ENCODE measurements at places on chromosomes 2 and 18. TPM values are rescaled to one million over a fixed set of nuclear protein-coding genes. Genes with fewer than 3 reads are reported as not detected.

The SERPINB2 gene
- total RNA-seq: 0.33 TPM

The CMPK2 gene
- total RNA-seq: 9.3 TPM

DNA sequence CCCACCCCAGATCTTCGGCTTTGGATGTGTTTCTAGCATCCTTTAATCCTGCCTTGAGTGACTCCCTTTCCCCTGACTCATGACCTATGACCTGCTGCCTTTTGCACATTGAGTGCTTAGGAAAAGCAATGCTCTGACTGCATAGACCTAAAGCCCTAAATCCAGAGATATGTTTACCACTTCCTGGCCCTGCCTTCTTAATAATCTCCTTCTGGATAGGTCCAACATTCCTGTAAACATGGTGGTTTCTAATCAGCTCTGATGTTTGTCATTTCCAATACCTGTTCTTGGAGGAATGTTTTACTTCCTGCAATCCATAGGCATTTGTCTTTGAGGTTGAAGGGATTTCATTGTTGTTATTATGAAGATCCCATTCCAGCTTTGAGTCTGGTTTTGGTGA, 2.3 kb downstream of the SLC3A1 start:
- no peak overlapping the region for H3K4me3 ChIP-seq
- no peaks in the 10 kb centered on the region for H3K27me3 ChIP-seq
- no peak overlapping the region for H3K27ac ChIP-seq
- no peaks in the 10 kb centered on the region for H3K4me1 ChIP-seq

- no peaks in the 10 kb centered on the region for H3K27me3 ChIP-seq
- H3K4me3 ChIP-seq: no peak overlapping the region
- no peak for DNase-seq
- H3K4me1 ChIP-seq: peaks cover 14% of the 10 kb centered on the region
- H3K27ac ChIP-seq: no peak overlapping the region
These were observed 177.6 kb upstream of the SESTD1 start for GRCh38 chr2:179442206-179442605.

GRCh38 chr2:105038383-105039061, 653 bp downstream of the MRPS9 start:
- H3K36me3 ChIP-seq: no peaks in the 10 kb centered on the region
- H3K4me1 ChIP-seq: peaks cover 11% of the 10 kb centered on the region
- H3K4me3 ChIP-seq: peak overlapping the region; percentile 85
- DNase-seq: no peak

GRCh38 chr18:11741505-11742145, 52.6 kb downstream of the GNAL start:
- H3K27me3 ChIP-seq: peaks cover 4% of the 10 kb centered on the region
- no peaks in the 10 kb centered on the region for H3K36me3 ChIP-seq
- H3K27ac ChIP-seq: no peak overlapping the region

DNA sequence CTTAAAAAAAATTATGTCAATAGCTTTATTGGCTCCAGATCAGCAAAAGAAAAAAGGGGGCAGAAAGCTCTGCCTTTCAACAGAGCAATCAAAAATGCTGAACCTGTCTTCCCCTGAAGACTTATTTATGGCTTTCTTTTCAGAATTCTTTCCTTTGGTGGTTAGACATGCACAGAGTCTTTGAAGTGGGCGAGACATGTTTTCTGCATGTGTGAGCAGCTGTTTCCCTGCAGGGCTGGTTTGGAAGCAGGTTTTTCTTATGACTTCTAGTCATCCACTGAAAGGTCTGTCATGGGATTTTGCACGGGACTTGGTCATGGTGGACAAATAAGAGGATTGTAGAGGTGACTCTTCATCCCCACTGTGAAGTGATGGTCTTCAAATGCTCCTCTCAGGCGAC, 160.3 kb downstream of the VAPA start:
- no peak overlapping the region for H3K4me3 ChIP-seq
- no peaks in the 10 kb centered on the region for H3K36me3 ChIP-seq
- H3K4me1 ChIP-seq: no peaks in the 10 kb centered on the region
- DNase-seq: no peak
- no peak overlapping the region for H3K27ac ChIP-seq

- no peaks in the 10 kb centered on the region for H3K27me3 ChIP-seq
- no peak overlapping the region for H3K4me3 ChIP-seq
- peak overlapping the region; percentile 53 for H3K27ac ChIP-seq
- no peaks in the 10 kb centered on the region for H3K36me3 ChIP-seq
- peaks cover 39% of the 10 kb centered on the region for H3K4me1 ChIP-seq
- no peak for DNase-seq
These were observed 205.1 kb downstream of the CTIF start for GRCh38 chr18:48743886-48744285.

DNA sequence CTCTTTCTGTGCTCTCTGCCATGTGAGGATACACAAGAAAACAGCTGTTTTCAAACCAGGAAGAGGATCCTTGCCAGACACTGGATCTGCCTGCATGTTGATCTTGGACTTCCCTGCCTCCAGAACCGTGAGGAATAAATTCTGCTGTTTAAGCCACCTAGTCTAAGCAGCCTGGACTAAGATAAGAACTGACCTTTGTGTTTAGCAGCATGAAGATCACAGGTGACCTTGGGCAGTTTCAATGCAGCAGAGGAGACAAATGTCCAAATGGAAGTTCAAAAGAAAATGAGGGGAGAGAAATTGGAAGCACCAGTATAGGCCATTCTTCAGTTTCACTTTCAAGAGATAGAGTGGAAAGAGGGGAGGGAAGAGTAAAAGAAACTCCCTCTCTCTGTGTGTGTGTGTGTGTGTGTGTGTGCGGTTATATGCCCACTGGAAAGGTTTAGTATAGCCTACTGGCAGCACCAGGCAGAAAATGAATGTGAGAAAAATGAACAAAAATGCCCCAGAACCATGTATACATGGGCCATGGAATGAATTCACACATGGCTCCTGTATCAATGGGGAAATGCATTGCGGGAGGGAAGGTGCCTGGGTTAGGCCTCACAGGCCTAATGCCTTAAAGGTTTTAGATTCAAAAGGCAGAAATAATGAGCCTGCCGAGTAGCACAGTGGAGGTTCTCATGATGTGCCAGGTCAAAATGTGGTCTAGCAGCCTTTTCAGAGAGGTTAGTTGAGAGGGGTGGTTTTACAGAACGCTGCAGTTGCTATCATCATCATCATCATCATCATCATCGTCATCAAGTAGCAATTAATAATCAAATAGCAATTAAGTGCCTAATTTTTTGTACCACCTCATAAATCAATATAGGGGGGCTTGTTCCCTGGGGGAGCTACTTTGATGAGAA, 1.1 kb upstream of the CERS6 start:
- no peaks in the 10 kb centered on the region for H3K36me3 ChIP-seq
- H3K4me3 ChIP-seq: peak overlapping the region; percentile 92
- H3K27me3 ChIP-seq: no peaks in the 10 kb centered on the region
- H3K4me1 ChIP-seq: peaks cover 5% of the 10 kb centered on the region
- H3K27ac ChIP-seq: peak overlapping the region; percentile 86
- DNase-seq: no peak

- DNase-seq: no peak
- no peak overlapping the region for H3K27ac ChIP-seq
- peaks cover 6% of the 10 kb centered on the region for H3K27me3 ChIP-seq
These were observed 100.4 kb upstream of the GPR45 start for GRCh38 chr2:105141099-105141614.
